ENCODE measurements at places on chromosomes 2 and 18.
A peak's percentile ranks its signal among the peaks of the same experiment; 100 is the strongest.

DNA sequence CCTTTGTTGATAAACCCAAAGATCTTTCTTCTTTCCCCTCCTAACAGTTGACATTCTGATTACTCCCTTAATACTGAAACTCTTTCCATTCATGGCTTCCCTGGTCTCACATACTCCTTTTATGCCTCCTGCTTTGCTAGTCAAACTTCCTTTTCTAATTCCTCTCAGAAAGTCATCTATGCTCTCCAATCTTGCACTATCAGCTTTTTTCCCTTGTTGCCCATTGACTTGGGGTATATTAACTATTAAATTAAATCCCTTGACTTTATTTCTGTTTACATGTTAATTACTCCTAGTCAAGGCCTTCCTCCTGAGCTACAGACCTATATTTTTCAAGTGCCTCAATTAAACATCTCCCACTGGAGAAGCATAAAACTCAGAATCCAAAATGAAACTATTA is 3.6 kb upstream of the COL5A2 start:
- DNase-seq: no peak

DNA sequence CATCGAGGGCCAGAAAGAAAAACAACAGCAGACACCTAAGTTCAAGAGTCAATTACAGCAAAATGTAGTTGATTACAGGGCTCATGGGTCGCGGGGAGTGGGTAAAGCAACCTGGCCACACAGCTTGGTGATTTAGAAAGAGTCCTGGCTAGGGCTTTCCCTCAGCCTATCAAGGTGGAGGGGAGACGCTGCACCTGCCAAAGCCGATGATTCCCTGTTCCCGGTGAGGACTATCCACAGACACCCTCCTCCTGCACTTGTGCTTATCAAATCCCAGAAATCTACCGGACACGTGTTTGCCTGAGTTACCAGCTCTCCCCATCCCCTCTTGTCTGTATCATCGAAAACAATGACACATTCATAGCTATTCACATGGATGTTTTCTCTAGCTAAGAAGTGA is 7.0 kb upstream of the SOX11 start:
- DNase-seq: no peak

DNA sequence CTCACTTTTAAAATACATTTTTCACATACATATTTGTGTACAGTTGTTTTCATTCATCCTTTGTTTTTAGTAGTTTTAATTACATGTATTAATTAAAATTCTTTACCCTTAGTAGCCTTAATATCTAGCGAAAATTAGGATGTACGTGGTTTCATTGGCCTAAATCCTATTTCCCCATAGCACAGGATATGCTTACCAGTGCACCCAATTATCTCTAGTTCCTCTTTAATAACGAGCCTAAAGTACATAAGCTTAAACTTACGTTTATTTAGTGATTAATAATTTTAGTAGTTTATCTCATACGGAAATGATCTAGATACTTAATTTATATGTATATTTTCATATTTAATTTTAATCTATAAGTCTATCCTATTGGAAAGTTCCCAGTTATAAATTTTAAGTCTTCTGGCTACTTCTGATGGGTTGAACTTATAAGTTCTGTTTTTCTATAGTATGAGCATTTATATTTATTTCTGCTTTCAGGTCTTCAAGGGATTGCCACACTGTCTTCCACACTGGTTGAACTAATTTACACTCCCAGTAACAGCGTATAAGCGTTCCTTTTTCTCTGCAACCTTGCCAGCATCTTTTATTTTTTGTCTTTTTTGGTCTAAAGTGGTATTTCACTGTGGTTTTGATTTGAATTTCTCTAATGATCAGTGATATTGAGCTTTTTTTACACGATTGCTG is 21.4 kb upstream of the RUFY4 start:
- no peak for DNase-seq

DNA sequence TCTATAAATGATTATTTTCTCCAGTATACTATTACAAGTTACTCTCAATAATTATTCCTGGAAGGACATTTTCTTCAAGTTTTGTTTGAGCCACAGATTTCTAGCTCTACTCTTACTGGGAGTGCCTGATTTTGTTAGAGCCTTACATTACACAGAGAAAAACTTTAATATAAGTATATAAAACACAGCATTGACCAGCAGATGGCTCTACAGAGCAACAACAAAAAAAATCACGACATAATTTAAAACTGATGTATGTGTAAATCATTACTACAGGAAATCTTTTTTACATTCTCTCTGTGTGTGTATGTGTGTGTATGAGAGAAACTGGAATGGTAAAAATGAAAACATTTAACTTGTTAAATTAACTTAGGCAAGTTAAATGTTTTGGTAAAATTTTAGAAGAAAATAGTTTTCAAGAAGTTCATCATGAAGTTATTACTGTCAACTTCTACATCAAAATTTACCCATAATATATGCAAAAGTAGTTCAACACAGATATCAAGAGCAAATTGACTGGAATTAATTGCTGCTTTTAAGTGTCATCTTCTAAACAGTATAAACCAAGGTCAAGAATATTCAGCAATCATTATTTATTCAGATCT is 103.3 kb downstream of the MDH1 start:
- DNase-seq: peak; percentile 69

DNA sequence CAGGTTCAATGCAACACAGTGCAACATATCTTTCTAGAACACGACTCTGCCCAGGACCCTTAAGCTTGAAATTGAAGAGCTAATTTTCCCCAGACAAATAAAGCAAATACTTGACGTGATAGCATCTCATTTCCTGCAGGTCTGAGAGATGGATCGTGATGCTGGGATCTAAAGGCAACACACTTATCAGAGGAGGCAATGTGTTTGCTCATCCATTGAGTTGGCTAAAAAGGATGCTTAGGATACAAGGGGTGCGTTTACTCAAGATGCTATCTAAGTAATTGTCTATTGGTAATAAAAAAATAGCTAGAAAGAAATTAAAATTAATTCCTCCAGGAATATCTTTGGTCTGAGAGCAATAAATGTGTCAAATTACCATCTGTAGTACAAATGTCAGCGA is 129.0 kb downstream of the SOCS6 start:
- DNase-seq: no peak

- DNase-seq: no peak
Observed at GRCh38 chr2:80476535-80477117, 172.1 kb upstream of the LRRTM1 start.

DNA sequence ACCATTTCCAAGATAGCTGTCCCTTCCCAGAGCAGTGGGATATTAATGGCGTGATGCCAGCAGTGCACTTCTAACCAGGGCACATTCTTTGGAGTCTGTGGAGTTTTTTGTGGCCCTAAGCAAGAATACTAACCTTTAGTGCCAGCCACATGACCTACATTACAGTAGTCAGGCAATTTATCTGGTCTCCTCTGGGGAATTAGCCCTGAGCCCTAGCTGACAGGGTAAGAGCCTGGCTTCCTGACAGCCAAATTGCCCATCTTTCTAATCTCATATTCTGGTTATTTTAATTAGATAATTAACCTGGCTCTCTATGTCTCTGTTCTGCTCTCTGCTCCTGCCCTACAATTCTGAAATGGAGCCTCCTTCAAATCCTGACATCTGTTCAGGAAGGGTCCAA is 5.2 kb downstream of the PFN4 start:
- peak; percentile 89 for DNase-seq

- DNase-seq: no peak
Observed at GRCh38 chr2:69986691-69987090, 25.3 kb upstream of the ASPRV1 start.

Data from SK-MEL-5 (cell line).